AG20443 (cell line): ENCODE measurements at places on chromosomes 1 and 21.

DNA sequence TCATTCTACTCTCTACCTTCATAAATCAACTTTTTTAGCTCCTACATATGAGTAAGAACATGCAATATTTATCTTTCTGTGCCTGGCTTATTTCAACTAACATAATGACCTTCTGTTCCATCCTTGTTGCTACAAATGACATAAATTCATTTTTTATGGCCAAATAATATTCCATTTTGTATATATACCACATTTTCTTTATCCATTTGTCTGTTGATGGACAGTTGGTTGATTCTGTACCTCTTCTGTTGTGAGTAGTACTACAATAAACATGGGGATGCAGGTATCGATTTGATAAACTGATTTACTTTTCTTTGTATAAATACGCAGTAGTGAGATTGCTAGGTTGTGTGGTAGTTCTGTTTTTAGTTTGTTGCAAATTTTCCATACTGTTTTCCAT, 279.5 kb upstream of the NFIA start:
- no peak for DNase-seq

DNA sequence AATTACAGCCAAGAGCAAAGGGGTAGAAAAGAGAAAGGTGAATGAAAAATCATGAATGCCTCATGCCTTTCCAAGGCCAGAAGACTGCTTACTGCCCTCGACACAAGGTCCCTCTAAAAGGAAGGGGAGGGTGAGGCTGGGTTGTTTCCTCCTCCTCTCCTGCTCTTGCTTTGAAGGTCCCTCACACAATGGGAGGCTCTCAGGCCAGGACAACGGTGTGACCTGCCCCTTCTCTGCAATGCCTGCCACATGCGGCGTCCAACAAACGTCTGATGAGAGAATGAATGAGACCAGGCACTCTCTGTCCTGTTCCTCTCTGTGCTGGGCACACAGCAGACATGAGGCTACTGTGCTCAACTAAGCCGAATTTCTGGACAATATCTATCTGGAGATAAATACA, 51.3 kb downstream of the SSBP3 start:
- DNase-seq = no peak

DNA sequence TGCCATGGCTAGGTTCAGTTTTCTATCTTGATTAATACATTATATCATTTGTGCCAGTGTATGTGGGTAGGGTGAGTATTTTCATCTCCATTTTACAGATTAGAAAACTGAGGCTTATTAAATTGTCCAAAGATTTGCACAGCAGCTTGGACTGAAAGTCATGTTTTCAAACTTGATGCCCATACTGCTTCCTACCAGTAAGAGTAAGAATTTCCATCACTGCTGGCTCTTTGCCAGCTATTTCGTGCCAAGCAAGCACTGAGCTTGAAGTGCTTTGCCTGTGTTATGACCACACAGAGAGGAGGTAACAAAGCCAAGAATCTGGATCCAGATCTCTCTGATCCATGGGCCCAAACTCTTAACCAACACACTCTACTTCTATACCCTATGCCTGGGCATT, 295.0 kb downstream of the VAV3 start:
- DNase-seq = peak; percentile 30

DNA sequence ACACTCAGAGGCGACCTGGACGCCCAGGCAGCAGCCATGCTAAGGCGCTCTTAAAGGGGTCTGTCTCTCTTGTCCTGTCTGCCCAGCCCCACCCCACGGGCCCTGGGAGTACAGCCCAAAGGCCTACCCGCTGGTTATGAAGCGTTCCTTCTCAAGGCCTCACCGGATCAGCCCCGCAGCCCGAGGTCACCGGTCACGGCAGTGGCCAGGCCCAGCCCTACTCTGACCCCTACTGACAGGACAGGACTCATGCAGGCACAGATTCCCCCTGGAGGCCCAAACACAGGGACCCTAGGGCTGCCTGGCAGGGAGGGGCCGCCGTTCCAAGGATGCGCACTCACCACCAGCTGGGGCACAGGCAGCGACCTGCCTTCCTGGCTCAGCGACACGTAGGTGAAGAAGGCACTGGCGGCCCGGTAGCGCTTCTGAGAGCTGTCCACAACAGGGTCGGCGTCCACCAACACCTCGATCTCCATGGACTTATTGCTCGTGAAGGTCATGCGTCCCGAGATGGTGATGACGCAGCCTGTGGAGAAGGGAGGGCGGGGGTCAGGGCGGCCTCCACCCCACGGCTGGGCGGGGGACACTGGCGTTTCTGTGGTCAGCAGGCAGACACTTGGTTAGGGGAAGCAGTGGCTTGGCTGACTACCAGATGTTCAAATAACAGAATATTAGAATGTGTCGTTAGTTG, 20.0 kb upstream of the GPR153 start:
- DNase-seq = peak; percentile 43

DNA sequence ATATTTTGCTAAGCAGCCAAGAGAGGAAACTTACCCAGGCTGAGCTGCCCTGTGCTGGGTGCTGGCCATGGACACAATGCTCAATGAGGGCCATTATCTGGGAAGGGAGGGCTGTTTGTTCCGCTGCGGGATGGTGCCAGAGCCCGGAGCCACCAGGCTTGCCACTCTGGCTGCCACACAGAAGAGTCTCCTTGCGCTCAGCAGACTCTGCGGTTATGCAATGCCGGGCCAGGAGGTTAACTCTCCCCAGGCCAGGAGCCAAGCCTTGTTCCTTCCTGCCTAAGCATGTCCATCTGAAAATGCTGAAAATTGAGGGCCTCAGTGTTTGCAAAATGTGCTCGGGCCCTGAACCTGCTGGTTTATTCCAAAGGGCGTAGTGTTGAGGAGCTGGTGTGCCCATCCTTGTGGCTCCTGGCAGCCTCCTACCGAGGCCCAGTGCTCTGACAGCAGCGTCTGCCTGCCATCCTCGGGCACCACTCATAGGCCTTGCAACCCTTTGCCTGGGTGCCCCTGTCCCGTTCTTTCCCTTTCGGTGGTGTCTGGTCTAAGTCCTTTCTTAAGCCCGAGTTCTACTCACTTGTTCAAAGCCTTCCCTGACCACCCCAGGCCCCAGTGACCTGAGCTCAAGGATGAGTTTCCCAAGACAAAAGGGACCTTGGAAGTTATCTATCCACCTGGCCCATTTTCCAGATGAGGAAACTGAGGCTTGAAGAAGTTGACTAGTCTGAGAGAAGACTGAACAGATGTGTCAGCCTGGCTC, 133.8 kb upstream of the EDN2 start:
- DNase-seq = peak; percentile 61

DNA sequence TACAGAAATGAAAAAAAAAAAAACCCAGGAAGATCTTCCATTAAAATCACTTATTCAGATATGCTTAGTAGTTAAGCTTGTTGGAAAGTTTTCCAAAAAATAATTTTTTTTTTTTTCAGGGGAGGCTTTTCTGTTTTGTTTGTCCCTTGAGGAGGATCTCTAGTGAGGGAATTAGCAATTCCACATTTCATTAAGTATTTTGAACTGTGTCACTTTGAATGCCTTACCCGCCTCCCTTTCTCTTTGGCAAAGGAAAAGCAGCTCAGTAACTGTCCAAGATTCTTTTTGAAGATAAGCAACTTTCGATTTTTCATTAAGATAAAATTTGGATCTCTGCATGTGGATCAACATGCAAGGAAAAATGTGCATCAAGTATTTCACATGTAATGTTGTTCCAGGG, 1.8 kb downstream of the NTNG1 start:
- DNase-seq = no peak

GRCh38 chr1:88979054-88979748, 13.2 kb downstream of the KYAT3 start:
- DNase-seq = no peak

- DNase-seq = peak; percentile 31
Measured at GRCh38 chr1:115258302-115258866, 79.7 kb downstream of the NGF start.

GRCh38 chr1:240803151-240803550, 191.2 kb upstream of the GREM2 start:
- DNase-seq = peak; percentile 21

- DNase-seq = no peak
Measured at GRCh38 chr1:75083223-75083622, 51.0 kb upstream of the LHX8 start.

DNA sequence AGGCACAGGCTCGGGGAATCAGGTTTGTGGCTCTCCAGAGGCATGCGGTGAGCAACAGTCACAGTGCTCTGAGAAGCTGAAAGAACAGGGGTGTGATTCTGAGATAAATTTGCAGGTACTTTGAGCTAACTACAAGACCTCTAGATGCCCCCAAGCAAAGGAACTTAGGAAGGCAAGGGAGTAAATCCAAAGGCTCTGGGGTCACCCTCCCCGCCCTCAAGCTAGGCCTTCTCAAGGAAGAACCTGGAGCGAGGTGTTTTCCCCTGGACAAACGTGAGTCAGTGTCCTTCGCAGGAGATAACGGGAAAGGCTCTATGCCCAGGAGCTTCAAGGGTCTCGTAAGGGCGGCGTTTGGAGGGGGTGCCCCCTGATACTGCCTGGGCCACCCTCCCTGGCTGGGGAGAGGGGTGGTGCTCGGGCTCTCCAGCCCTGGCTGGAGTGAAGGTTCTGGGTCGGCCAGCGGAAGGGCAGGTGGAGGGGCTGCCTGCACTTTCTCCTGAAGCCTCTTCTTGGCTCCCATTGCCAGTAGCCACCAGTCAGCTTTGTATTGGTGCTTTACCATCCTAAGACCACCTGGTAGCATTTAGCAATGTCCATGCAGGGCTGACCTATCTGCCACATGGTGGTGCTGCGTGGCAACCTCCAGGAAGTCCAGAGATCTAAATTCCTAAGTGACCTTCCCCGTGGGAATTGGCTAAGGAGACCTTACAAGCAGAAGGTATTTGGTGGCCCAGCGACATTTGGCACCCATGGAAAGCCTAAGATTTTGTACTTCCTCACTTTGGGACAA, 44.0 kb downstream of the GPR161 start:
- no peak for DNase-seq

GRCh38 chr21:28916150-28916893, 76.4 kb downstream of the LTN1 start:
- DNase-seq = no peak

DNA sequence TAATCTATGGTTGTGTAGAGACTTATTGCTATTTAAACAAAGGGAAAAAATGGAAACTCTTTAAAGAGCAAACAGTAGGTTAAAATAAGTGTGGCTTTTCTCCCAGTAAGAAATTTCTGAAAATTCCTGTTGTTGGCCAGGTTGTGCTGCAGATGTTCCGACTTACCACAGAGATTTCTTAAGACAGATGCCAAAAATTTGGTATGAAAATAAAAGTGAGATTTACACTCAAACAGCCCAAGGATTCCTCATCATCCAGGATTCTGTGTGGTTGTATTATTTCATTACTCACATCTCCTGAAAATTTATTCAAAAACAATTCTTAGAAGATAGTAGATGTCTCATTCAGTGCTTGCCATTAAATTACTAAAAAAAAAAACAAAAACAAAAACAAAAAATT, 296.7 kb upstream of the PTBP2 start:
- DNase-seq = peak; percentile 34

- no peak for DNase-seq
Measured at GRCh38 chr1:150887018-150887417, at the start of gene CTXND2. Gene CTXND2, plus strand, starts transcription at chr1:150887136. Its CDS starts 25,179 bp downstream, at chr1:150912315.

- DNase-seq = no peak
Measured at GRCh38 chr1:31315902-31316301, 19.1 kb downstream of the ZCCHC17 start.

- no peak for DNase-seq
Measured at GRCh38 chr21:29737186-29737585, 202.6 kb downstream of the GRIK1 start.

GRCh38 chr21:28908351-28908750, 84.3 kb downstream of the LTN1 start:
- DNase-seq = no peak

GRCh38 chr1:248047008-248047407, 372 bp downstream of the OR2L3 start:
- no peak for DNase-seq

GRCh38 chr1:192603218-192603787, 27.7 kb downstream of the RGS1 start:
- no peak for DNase-seq

- peak; percentile 6 for DNase-seq
Measured at GRCh38 chr21:39263372-39263771, 50.1 kb downstream of the BRWD1 start.

- no peak for DNase-seq
Measured at GRCh38 chr21:44711327-44712202, at the start of gene TSPEAR. Gene TSPEAR, minus strand, starts transcription at chr21:44711572. Its CDS starts 58 bp downstream, at chr21:44711514.

- DNase-seq = no peak
Measured at GRCh38 chr1:73593804-73594203, 604.2 kb downstream of the LRRIQ3 start.

DNA sequence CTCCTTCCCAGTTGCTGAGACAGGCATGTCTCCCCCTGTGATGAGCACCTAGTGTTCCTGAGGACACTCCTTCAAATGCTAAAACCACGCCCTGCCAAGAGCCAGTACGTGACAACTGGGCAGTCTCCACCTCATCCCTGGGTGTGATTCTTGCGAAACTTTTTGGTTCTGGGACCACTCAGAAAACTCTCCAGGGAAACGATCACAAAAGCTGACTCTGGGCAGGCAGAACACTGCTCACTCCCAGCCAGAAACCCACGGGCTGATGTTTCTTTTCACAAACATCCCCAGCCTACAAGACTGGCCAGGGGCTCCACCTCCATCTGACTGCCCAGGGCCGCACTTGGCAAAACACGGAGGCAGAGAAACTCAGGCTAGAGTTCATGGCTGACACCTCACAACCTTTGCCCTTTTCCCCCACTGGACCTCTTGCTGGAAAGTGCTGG, 24.4 kb downstream of the DHRS3 start:
- peak; percentile 51 for DNase-seq

GRCh38 chr21:24403221-24403620, 1204.1 kb downstream of the MRPL39 start:
- no peak for DNase-seq

DNA sequence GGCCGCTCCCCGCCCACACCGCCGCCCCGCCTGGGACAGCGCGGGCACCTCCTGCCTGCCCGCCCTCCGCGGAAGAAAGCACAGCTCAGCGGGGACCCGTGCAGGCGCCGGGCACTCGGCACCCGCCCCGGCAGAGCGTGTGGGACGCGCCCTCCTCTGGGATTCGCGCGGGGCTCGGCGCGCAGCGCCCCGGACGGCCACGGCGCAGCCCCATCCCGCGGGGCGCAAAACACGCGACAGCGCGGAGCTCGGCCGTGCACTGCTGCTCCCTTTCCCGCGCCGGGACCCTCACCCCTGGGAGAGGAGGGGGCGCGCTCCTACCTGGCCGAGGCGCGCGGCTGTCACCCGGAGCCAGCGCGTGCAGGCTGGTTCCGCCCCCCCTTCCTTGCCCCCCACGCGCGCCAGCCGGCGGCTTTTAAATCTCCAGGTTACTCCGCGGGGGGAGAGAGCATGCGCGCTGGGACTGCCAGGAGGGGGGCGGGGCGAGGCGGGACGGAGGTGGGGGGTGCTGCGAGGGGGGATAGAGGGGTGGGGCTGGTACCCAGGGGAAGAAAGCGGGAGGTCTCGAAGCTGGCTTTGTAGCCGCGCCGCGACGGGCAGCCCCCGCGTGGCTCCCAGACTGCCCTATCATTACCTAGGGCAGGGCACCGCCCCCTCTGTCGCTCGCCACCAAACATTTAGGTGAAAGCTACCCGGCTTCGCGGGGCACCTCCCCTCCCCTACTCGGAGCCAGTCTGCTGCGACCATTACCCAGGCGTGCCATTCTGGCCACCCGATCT, at the start of gene SLC45A3:
Gene SLC45A3 (minus strand): TSS at position 437 of the 779 bp plus-strand sequence. CDS start 15,853 bp downstream, outside the sequence.
- DNase-seq = peak; percentile 80

GRCh38 chr1:244605835-244606370, 47.0 kb upstream of the DESI2 start:
- no peak for DNase-seq

GRCh38 chr1:217004776-217005436, 281.7 kb upstream of the ESRRG start:
- no peak for DNase-seq

- DNase-seq = no peak
Measured at GRCh38 chr1:100543640-100544039, 5.7 kb downstream of the GPR88 start.
